ENCODE measurements at places on chromosomes 5 and 9. TPM values are rescaled to one million over a fixed set of nuclear protein-coding genes. Genes with fewer than 3 reads are reported as not detected.

- no peak for DNase-seq
- H3K27ac ChIP-seq: no peak overlapping the region
- H3K36me3 ChIP-seq: peaks cover 5% of the 10 kb centered on the region
Observed at GRCh38 chr9:34443976-34444375, 14.4 kb downstream of the FAM219A start.

DNA sequence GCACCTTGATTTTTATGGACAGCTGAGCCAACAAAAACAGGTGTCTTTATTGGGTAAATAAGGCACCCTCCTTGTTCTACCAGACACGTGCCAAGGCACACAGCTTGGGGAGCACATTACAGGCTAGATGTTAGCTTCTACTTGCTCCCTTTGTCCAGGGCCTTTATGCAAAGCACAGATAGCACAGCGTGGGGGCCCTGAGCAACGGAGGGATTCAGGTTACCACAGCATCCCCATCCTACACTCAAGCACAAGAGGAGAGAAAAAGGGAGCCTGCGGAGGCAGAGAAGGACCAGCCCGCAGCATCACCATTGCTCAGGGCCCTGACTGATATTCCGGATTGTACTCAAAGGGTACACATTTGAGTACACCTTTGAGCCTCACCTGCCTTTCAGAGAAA is 181.7 kb upstream of the KIF2A start:
- H3K27me3 ChIP-seq: peaks cover 6% of the 10 kb centered on the region
- DNase-seq: no peak
- H3K4me3 ChIP-seq: no peak overlapping the region
- no peaks in the 10 kb centered on the region for H3K36me3 ChIP-seq
- H3K4me1 ChIP-seq: no peaks in the 10 kb centered on the region
- H3K27ac ChIP-seq: no peak overlapping the region

The SLC46A2 gene
- total RNA-seq: 0.47 TPM

The IL17B gene
- not detected for total RNA-seq

- no peaks in the 10 kb centered on the region for H3K4me1 ChIP-seq
- no peak overlapping the region for H3K27ac ChIP-seq
- DNase-seq: no peak
- H3K4me3 ChIP-seq: no peak overlapping the region
- no peaks in the 10 kb centered on the region for H3K27me3 ChIP-seq
Observed at GRCh38 chr5:125210242-125210947, 464.0 kb upstream of the ZNF608 start.

DNA sequence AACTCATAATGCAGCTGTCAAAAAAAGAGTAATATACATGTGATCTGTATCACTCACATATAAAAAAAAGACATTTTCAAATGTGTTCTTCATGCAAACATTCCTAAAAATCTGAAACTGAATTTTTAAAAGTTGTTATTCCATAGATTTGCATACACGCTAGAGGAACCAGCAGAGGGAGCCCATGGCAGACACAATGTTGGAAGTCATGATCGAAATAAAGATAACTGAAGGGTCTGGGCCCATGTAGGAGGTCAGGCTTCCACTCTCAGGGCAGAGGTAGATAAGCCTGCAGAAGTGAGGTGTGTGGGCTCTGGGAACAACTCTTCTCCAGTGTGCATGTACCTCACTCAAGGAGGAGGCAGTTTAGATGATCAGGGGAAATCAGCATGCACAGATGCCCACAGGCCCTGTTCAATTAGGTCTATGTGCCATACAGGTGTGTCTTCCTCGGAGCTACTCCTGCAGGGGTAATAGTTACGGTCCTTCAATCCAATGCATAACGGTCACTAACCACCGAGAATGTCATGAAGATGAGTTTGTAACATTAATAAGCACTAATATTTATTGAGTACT is 208.6 kb downstream of the EPB41L4A start:
- no peak for DNase-seq
- no peaks in the 10 kb centered on the region for H3K4me1 ChIP-seq
- no peak overlapping the region for H3K4me3 ChIP-seq

DNA sequence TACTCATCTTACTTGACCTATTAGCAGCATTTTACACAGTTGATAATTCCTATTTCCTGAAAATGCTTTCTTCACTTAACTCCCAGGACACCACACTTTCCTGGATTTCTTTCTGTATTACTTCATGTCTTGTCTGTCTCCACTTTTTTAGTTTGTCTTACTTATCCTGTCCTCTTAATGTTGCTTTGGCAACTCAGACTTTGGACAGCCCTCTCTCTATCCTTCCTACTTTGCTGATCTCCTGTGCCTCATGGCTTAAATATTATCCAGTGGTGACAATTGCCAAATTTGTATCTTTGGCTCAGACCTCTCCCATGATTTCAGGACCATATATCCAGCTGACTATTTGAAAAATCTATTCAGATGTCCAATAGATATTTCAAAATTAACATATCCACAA is 39.8 kb upstream of the NUDT12 start:
- H3K4me1 ChIP-seq: no peaks in the 10 kb centered on the region
- no peak for DNase-seq
- no peaks in the 10 kb centered on the region for H3K36me3 ChIP-seq
- H3K27ac ChIP-seq: no peak overlapping the region
- H3K4me3 ChIP-seq: no peak overlapping the region
- no peaks in the 10 kb centered on the region for H3K27me3 ChIP-seq

The SHISAL2B gene
- not detected for total RNA-seq

GRCh38 chr5:53311681-53312080 is 168.7 kb upstream of the FST start:
- peaks cover 6% of the 10 kb centered on the region for H3K27me3 ChIP-seq
- no peaks in the 10 kb centered on the region for H3K4me1 ChIP-seq
- H3K27ac ChIP-seq: no peak overlapping the region

DNA sequence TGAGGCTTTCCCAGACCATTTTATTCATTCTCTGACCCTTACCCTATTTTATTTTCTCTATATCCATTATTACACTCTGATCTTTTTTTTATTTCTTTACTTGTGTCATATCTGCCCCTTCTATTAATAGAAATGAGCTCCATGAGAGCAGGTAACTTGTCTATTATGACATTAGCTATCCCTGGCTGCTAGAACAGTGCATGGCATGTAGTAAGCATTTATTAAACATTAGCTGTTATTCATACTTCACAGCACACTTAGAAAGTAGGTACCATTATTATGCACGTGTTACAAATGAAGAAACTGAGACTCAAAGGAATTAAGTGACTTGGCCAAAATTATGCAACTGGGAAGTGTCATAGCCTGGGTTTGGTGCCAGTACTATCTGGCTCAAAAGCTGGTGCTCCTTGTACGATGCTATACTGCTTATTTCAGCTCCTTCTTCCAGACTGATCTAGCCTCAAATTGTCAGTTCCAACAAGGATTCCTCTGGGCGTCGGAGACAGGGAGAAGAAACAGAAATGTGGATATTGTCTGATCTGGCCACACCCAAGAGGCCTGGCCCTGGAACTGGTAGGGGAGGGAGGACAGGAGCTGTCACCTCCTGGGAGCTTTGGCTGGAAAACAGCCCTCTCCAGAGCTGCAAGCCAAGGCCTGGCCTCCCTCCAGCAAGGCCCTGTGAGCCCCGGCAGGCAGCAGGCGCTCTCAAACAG is 10.8 kb upstream of the NIPAL4 start:
- H3K4me1 ChIP-seq: peaks cover 5% of the 10 kb centered on the region
- H3K27me3 ChIP-seq: no peaks in the 10 kb centered on the region
- peak overlapping the region; percentile 31 for H3K4me3 ChIP-seq
- no peak for DNase-seq
- no peaks in the 10 kb centered on the region for H3K36me3 ChIP-seq

The PRR7 gene
- 40.1 TPM for total RNA-seq
